ENCODE measurements at places on chromosomes 3 and 15.

DNA sequence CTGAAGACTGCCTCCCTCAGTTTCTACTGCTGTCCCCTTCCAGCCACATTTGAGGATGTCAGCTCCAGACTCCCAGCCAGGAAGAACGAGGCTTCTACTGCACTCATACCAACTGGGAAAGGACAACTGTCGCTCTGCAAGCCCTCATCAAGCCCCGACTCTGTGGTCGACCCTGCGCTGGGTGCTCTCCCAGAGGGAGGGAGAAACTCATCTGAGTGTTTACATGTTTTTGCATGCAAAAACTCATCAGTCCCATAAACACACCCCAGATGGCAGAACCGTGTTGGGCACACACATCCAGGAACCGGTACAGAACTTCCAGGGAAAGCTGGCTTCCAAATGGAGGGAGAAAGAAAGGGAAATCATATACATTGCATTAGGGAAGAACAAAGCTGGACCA is 43.5 kb downstream of the ADAMTS17 start:
- no peak for DNase-seq

DNA sequence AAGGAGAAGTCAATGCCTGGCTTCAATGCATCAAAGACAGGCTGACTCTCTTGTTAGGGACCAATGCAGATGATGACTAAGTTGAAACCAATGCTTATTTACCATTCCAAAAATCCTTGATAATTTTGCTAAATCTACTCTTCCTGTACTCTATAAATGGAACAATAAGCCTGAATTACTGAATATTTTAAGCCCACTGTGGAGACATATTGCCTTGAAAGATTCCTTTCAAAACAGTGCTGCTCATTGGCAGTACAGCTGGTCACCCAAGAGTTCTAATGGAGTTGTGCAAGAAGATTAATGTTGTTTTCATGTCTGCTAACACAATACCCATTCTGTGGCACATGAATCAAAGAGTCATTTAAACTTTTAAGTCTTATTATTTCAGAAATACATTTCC is 181.0 kb upstream of the CBLB start:
- DNase-seq, result no peak

DNA sequence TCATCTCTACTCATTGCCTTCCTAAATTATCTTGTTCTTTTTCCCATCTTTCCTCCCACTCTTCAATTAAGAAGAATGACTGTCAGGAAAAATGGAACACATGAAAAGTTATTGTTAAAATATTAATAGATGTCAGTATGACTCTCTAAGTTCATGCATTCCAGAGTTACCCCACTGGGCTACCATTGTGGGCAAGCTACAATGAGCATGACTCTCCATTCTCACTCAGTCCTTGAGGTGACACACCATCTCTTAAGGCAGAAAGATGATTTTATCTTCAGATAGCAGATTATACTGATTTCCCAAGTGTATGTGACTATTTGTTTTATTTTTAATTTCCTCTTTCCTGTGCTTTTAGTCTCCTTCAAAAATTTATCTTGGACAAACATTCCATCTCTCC is 144.3 kb downstream of the ALCAM start:
- no peak for DNase-seq

DNA sequence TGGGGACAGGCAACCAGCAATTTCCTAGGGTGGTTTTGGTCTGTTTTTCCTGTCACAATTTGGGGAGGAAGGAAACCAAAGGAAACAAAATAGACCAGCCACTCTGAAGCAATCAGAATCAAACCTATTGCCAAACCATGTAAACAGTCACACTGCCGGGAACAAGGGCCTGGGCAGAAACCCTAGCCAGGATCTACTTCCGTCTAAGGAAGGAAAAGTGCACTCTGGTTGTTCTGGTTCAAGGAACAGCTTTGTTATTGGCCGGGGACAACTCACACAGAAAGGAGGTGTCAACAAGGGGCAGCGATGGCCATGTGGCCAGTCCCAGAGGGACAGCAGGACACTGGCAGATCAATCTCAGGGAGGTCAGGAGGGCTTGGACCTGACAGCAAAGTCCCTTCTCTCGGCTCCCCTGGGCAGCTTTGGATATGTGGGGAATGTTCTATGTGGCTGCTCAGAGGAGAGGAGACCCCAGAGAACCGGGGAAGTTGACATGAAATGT is 17.5 kb upstream of the RAD18 start:
- no peak for DNase-seq

- no peak for DNase-seq
These were observed 104.9 kb downstream of the AQP9 start for GRCh38 chr15:58243070-58243469.

- no peak for DNase-seq
These were observed 3.6 kb downstream of the ZBTB38 start for GRCh38 chr3:141371882-141372281.

DNA sequence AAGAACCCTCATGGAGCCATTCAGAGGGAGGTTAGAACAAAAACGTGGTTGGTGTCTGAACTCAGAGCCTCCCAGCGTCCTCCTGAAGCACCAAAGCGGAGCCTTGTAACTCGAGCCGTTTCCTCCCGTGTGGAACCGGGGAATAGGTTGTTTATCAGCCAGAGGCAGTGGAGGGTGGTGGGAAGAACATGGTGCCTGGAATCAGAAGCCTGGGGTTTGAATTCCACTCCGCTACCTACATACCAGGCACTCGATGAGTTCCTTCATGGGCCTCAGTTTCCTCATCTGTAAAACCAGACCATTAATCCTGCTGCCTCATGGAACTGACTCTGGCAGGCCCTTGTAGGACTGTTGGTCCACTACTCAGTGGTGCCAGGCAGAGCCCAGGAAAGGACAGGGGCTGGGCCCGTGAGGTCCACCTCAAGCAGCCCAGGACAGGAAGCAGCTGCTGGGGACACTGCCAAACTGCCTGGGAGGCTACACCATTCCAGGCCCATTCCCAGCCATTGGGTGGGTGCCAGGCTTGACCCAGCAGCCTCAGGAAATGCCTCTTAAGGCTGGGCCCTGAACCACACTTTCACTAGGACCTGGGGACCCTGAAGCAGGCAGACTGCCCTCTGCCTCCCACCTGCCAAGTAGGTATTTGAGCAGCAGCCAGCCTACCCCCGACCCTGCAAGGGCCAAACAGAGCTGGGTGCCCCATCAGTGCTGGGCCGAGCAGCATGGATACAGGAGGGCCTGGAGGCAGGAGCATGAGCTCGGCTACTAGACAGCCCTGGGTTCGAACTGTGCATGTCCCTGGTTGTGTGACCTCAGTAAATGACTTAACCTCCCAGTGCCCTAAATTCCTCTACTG is 33.4 kb downstream of the PRKCD start:
- DNase-seq, result no peak

GRCh38 chr3:187736418-187736871 is 8.8 kb downstream of the BCL6 start:
- DNase-seq, result no peak

DNA sequence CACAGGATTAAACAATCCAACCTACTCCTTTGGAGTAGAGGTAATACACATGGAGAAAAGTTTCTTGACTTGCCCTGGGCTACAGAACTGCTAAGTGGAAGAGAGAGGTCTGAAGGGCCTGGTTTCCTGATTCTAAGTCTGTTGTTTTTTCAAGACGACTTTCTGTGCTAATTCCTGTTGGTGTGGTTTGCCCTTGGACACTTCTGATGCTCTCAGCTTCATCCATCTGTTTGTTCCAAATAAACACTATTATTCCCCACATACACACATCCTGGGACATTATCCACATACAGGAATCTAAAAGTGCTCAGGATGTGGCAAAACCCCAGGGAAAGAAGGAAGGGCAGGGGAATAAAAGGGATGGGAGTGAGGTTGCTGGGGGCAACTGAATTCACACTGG is 393.5 kb upstream of the TBL1XR1 start:
- DNase-seq, result no peak

- peak; percentile 60 for DNase-seq
These were observed 53.1 kb downstream of the CACNA2D2 start for GRCh38 chr3:50450209-50450921.

DNA sequence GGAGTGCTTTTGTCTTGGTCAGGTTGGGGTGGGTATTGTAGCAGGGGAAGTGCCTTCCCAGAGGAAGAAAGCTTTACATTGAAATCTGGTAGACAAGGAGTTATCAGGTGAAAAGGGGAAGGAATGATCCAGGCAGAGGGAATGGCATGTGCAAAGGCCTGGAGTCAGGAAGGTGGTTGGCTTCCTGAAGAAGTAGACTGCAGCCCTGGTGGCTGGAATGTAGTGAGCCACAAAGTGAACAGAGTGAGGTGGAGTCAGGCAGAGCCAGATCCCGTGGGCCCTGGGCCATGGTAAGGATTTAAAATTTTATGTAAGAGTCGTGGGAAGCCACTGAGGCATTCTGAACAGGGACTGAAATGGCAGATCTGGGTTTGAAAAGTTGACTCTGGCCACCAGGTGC is 58.3 kb downstream of the RAB11A start:
- no peak for DNase-seq

- DNase-seq, result no peak
These were observed 203.6 kb upstream of the WNT5A start for GRCh38 chr3:55690726-55691125.

DNA sequence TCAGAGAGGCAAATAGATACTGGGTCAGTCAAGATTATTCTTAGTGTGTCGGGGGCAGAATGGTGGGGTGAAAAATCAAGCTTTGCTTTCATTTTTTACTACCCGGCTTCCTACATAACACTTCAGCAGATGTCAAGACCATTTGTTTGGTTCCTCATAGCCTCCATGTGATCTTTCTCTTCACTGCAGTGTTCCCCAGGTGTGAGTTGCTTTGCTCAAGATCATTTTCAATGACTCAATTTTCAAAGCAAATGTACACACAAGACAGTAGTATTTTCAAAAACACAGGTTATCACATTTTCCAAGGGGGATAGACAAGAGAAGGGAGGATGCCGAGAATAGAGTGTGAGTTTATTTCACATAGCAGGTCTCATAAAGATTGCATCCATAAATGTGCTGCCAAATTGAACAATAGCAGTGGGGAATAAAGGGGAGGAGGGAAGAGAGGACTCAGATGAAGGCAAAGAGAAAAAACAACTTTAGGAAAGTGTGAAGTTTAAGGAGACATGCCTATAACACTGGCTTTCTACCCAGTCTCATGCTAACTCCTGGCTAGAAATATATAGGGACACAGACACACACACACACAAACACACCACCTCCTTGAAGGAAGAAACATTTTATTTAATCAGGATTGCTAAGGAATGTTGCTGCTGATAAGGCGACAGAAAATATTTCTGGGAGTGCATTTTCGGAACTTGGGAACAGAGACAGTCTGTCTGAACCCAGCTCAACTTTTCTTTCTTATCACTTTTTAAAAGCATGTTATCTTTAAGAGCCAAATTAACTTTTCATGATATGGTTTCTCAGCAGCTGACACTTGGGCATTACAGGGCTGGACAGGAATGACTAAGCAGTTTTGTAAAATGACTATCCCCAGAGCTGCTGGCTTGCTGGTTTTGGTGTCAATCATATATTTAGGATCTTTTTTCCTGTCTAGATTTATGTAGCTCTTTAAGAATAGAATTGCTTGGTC is 402.4 kb downstream of the RBMS3 start:
- DNase-seq, result no peak

GRCh38 chr3:189952272-189952671 is 168.4 kb downstream of the P3H2 start:
- no peak for DNase-seq

DNA sequence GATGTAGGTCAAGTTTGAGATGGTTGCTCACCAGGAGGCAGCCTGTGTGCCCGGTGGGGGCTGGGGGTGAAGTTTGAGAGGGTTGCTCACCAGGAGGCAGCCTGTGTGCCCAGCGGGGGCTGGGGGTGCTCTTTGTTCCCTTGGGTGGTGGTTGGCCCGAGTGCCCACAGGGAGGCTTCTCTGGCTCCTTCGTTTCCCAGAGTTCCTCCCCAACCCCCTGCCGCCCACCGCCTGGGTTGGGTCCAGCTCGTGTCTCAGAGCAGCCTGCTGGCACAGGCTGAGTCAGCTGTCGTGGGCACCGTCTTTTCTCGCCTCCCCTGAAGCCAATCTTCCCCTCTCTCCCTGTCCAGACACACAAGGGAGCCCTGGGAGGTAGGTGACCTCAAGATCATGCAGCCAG is 3.1 kb downstream of the APBA2 start:
- DNase-seq, result no peak

- no peak for DNase-seq
These were observed 74.7 kb downstream of the SPATA16 start for GRCh38 chr3:173066044-173067004.

GRCh38 chr3:191414732-191415131 is 46.2 kb upstream of the PYDC2 start:
- DNase-seq, result no peak

- no peak for DNase-seq
These were observed 3.3 kb upstream of the ITPKA start for GRCh38 chr15:41490355-41490754.

GRCh38 chr3:158768361-158768787 is 33.5 kb upstream of the MFSD1 start:
- no peak for DNase-seq

GRCh38 chr3:194466761-194467356 is 19.9 kb downstream of the ATP13A3 start:
- DNase-seq, result no peak

DNA sequence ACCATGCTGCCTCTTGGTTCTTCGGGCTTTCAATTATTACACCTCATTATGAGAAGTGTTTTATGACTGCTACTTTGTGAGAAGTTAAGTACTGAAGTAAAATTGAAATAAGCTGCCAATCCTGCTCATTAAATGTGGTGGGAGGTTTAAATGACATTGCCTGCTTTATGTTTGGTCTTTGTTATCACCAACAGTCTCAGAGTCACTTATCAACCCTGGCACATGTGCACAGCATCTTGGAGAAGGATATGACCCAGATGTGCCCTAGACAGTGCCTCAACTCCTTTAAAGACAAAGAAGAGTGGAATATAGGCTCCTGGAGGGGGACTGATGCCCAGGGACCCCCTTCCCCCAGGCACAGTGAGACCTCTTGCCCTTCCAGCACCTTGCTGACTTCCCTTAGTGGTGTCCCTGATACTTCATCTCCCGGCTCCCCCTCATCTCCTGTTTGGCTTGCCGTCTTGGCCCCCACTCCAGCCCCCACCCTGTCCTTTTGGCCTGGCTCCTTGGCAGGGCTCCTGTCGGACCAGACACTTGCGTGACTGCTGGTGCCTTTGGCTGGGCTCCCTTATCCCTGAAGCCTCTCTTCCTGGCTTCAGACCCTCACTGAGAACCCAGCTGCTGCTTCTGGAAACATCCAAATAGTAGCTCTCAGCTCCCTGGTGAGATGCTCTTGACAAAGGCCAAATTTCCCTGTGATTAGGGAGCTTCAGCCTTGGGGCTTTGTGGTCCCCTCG is 39.8 kb downstream of the ARHGAP31 start:
- DNase-seq, result no peak

DNA sequence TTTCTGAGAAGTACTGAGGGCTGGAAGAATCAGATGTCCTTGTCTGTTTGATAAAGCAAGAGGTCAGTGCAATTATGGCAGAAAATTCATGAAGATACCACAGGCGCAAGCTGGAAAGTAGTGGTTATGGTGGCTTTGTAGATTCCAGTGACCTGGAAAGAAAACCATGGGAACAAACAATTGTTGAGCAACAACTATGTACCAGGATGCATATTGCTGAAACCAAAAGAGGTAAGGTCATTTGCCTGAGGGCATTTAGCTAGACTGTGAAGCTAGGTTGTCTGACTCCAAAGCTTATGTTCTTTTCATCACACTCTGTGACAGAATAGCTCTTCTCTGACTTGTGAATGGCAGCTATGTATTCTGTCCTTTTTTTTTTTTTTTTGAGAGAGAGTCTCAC is 74.0 kb downstream of the B3GALNT1 start:
- no peak for DNase-seq
